ENCODE measurements at places on chromosomes 12 and 14. TPM values are rescaled to one million over a fixed set of nuclear protein-coding genes. Genes with fewer than 3 reads are reported as not detected.

Gene PMEL
- 0.59 TPM for total RNA-seq

Gene MYO1A
- under 0.01 TPM for total RNA-seq

Gene ASCL1
- not detected for total RNA-seq

Gene YARS2
- total RNA-seq: 27.7 TPM

Gene DTX1
- under 0.01 TPM for total RNA-seq

Gene EFS
- 9.8 TPM for total RNA-seq

Gene LGR5
- total RNA-seq: not detected

Gene KLRC2
- total RNA-seq: 0.88 TPM

GRCh38 chr12:131683266-131684014 is 27.4 kb upstream of the SFSWAP start:
- DNase-seq: peak; percentile 38

- no peak for DNase-seq
Measured at GRCh38 chr14:25622763-25623162, 572.8 kb upstream of the STXBP6 start.

- peak; percentile 89 for DNase-seq
Measured at GRCh38 chr12:96471368-96472050, 17.9 kb upstream of the CFAP54 start.

DNA sequence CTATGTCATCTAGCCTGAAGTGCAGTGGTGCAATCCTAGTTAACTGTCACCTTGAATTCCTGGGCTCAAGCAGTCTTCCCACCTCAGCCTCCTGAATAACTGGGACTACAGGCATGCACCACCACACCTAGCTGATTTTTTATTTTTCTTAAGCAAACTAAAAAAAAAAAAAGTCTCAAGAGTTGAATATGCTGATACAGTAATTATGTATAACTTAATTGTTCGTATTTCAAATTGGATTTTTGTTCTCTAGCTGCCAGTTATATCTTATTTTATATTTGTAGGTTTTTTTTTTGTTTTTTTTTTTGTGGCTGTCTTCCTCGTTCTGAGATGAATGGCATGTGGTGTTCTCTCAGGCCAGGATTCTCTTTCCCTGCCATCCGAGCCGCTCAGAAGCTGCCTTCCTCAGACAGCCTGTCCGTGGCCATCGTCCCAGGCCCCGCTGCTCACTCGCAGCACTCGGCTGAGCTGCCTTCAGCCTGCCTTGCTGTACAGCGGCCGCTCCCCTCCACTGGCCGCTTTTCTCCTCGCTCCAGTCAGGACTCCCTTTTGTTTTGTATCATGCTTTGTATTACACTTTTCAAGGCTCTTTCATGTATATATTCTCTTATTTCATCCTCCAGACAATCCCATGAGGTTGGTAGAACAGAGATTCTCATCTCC is 53.3 kb downstream of the WDR20 start:
- no peak for DNase-seq

- no peak for DNase-seq
Measured at GRCh38 chr12:87518481-87518880, 510.7 kb downstream of the C12orf50 start.

DNA sequence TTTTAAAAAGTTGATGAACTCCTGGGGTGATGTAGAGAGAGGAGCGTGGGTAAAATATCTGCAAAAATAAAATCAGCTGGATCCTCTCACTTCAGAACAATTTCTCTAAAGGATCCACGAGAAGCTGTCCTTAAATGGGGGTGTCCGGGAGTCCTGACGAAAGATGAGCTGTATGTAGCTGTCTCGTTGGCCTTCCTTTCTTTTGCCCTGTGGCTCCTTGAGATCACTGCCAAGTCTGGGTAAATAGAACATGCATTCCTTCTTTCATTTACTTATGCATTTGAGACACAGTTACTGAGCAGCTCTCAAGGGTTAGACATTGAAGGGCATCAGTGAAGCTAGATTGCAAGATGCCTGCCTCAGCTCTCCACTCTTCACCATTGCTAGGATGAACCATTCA is 35.2 kb upstream of the TXNRD1 start:
- no peak for DNase-seq

GRCh38 chr12:117188961-117189724 is 1.1 kb downstream of the FBXO21 start:
- peak; percentile 94 for DNase-seq

GRCh38 chr12:125105600-125105999 is 40.4 kb downstream of the AACS start:
- no peak for DNase-seq

DNA sequence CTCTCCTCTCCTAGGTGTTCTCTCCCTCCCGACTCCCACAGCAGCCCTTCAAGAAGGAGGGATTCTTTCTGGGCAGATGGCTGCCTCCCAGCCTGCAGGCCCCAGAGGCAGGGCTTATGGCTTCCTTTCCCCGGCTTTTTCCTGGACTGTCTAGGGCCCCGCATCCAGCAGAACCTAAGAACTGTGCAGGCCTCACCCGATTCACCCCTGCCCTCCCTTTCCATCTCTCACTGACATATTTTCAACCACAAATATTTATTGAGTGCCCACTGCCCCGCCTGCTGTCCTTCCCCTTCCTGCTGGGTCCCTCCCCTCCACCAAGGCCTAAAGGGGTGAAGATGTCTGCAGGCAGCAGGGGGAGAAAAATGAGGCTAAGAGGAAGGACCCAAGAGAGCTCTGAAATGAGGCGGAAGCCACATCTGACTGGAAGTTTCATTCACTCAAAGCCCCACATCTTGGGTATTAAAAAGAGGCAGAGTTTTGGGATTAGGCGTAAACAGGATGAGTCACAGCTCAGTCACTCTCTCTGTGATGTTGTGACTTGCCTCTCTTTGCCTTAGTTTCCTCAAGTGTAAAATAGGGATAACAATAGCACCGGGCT is 2.9 kb downstream of the SCNN1A start:
- peak; percentile 95 for DNase-seq

GRCh38 chr12:94676031-94676641 is 25.8 kb upstream of the TMCC3 start:
- DNase-seq: no peak

DNA sequence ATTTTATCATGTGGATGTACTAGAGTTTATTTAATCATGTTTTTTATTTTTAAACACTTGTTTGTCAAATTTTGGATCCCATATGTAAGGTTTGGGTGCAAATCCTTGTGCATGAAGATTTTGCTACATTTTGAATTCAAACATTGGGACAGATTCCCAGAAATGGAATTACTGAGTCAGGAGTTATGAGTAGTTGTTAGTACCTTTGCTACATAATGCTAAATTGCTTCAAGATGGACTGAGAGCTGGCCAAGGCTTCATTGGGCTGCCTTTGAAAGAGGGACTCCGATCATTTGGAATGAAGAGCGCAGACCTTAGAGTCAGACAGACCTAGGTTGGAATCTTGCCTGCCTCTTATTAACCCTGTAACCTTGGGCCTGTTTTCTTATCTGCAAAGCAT is 154.9 kb upstream of the PWP1 start:
- DNase-seq: no peak

DNA sequence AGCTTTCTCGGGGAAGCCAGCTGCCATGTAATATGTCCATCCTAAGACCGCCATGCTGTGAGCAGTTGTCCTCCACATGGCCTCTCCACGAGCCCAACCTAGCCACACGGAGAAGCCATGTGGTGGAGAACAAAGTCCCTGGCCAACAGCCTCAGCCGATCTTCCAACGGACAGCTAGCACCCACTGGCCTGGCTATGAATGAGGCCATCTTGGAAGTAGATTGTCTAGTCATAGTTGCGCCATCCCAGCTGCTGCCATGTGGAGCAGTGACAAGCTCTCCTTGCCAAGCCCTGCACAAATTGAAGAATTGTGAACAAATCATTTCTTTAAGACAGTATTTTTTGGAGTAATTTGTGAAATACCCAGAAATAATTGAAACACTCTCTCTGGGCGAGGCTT is 49.3 kb upstream of the USP44 start:
- no peak for DNase-seq

GRCh38 chr12:108257004-108257403 is 82.1 kb downstream of the CMKLR1 start:
- DNase-seq: no peak

DNA sequence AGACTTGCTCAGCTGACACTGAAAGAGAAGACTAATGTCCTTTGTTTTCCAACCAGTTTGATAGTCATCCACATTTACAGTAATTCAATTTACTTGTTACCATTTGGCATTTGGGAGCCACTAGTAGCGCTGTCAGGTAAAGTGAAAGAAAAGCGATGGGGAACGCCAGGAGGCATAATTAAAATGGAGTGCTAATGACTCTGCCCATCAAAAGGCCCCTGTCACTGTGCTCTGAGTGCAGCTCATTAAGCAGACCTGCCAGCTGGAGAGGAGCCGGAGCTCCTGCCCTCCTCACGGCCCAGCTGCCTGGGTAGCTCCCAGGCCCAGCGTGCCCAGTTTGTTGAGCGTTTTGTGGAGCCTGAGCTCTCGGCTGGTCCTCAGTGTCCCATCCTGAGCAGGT is 463.6 kb upstream of the CCDC196 start:
- DNase-seq: no peak

GRCh38 chr12:119710965-119711551 is 43.1 kb downstream of the PRKAB1 start:
- DNase-seq: peak; percentile 61

- no peak for DNase-seq
Measured at GRCh38 chr12:131093604-131093955, 139.9 kb downstream of the ADGRD1 start.

- peak; percentile 94 for DNase-seq
Measured at GRCh38 chr14:54564868-54565784, 1.8 kb upstream of the SAMD4A start.

Measured in osteoblast (primary cell).